Right cardiac atrium (tissue), 5 donors: ENCODE measurements at places on chromosomes 4 and X.

GRCh38 chrX:100274916-100275315 lies 135.2 kb downstream of the PCDH19 start:
- DNase-seq: no peak

DNA sequence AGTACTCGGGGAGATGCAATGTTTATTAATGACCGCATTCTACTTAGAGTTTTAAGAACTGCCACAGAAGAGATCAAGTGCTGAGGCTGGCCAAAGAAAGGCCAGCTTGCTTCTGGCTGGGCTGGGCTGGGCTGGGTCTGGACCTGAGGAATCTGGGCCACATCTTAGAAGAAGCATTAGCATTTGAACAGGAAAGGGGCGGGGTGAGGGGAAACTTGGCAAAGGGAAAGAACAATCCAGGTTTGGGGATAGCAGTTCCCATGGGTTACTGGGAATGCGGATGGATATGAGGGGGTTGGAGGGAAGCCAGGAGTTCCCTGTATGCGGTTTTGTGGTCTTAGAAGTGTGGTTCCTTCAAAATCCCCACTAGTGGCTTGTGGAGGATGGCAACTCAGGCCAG lies 83.3 kb downstream of the CLDN34 start:
- peak; percentile 58 for DNase-seq

DNA sequence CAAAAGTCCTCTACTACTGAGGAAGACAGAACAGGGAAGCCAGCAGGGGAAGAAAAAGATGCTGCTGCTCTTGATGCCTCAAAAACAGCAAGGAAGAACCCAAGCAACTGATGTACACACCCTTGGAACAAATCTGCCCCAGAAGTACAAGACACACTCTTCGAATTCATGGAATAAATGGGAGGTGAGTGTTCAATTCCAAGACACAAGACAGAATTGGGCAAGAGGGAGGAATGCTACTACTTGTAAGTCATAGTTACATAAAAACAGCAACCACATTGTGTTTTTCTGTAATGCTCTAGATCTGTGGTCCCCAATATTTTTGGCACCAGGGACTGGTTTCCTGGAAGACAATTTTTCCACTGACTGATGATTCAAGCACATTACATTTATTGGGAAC lies 58.0 kb upstream of the H2AZ1 start:
- DNase-seq: no peak

GRCh38 chr4:16114546-16114945 lies 30.7 kb upstream of the PROM1 start:
- DNase-seq: no peak

GRCh38 chr4:132332932-132333723 lies 816.0 kb upstream of the PCDH10 start:
- DNase-seq: no peak

- no peak for DNase-seq
These were observed 392 bp upstream of the UGT2A3 start for GRCh38 chr4:68951806-68952585.

GRCh38 chrX:65866146-65866545 lies 173.7 kb downstream of the VSIG4 start:
- no peak for DNase-seq

DNA sequence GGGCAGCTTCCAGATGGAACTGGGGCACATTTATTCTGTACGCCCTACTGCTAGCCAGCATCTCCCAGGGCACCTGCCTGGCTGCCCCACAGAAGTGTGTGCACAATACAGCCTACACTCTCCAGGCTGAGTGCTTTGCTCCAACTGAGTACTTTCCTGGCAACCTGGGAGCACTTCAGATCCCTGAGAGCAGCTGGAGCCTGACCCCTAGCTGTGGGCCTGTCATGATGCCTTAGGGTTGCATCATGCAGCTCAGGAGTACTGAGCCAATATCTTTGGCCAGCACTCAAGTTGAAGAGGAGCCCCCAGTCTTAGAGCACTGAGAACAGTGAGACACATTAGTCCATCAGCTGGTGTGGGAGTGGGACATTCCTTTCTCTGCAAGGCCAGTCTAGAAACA lies 321.9 kb downstream of the CFAP47 start:
- no peak for DNase-seq

- DNase-seq: peak; percentile 10
These were observed 33.0 kb upstream of the CPLX1 start for GRCh38 chr4:858831-859451.

DNA sequence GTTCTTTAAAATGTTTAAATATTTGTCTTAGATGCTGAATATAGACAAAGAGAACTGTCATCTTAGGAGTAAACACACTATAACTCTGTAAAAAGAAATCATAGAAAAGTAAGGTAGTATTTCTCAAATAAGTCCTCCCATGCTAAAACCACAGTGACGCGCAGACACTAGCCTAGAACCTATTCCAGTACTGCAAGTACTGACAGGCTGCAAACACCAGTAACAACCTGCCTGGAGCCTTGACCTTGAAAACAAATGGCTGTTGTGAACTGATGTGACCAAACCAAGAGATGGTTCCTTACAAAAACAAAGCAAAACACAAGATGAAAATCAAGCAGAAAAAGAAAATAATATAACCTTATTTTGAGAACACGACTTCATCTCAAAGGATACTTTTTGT lies 8.5 kb downstream of the TIFA start:
- DNase-seq: no peak

GRCh38 chr4:44150091-44150576 lies 298.5 kb downstream of the KCTD8 start:
- DNase-seq: no peak

GRCh38 chrX:145475725-145476124 lies 228.4 kb downstream of the SPANXN1 start:
- DNase-seq: no peak

GRCh38 chr4:11542952-11543351 lies 114.3 kb upstream of the HS3ST1 start:
- DNase-seq: no peak

DNA sequence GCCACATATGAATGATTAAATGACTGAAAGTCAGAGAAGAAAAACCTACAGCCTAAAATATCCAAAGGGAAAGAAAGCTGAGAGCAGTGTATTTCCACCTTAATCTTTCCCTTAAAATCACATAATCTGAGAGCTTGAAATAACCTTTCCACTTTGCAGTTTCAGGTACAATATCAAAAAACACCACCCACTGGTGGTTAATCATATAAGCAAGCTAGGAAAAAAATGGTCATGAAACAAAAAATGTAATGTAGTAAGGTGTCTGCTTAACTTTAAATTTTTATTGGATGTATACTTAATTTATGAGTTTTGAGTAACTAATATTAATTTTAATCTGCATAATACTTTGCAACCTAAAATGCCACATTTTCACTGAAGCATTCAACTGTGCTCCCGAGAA lies 3.2 kb downstream of the PRDM5 start:
- no peak for DNase-seq

DNA sequence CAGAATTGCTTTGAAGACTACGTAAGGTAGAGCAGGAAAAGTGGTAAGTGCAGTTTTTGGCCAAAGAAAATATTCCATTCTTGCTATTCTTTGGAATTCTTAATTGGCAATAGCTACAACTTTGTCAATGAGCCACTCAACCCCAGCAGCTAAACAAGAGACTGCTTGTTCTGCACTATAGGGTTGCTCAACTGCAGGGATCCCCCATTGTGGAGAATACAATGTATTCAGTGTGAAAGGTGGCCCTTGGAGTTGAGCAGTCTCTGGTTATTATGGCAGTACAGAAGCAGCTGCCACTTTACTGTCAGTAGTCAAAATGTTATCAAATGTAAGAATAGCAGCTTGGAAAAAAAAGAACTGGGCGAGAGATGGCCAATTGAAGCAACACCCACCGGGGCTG lies 808.7 kb downstream of the CENPC start:
- no peak for DNase-seq

DNA sequence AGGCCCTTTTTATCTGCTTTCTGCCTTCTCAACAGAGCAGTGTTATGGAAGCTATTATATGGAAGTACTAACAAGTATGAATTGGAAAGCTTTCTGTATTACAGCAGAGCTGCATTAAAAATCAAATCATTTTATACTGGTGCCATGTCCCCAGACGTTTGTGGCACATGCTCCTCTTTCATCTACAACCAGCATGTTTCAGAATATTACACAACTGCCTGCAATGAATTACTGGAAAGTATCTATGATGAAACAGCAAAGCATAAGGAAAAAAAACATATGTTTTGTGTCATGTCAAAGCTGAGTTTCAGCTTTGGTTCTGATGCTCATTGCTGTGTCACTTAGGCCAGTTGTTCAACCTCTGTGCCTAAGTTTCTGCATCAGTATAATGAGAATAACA lies 576.8 kb downstream of the GBA3 start:
- no peak for DNase-seq

- DNase-seq: no peak
These were observed 38.6 kb upstream of the EDA2R start for GRCh38 chrX:66677430-66677829.
